ENCODE measurements at places on chromosomes 5 and 9.

DNA sequence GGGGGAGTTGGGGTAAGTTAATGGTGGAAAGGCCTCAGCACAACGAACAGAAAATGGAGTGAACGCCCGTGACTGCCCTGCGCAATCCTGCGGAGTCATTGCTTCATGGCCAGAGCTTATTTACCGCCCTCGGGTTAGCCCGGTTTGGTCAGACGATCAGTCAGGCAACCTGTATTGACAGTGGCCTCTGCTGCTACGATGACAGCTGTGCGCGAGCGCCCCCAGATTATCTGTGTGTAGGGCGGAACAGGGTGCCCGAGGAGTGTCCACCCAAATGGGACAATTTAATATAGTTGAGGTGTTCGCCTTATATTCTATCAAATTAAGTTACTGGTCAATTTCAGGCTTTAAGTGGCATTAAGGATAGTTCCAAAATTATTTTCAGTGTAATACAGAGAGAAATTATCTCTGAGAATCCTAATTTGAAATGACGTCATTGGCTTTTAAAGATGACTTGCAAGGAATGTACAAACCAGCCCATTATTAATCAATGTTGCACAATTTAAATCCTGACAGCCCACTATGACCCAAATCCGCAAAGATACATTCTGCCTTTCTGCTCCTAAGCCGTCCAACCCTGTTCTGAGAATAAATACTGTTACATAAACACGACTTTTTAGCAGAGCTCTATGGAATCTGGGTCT, 879 bp upstream of the UBQLN1 start:
- peak; percentile 58 for DNase-seq

GRCh38 chr5:135988546-135988945, 33.8 kb upstream of the LECT2 start:
- DNase-seq: no peak

- no peak for DNase-seq
Observed at GRCh38 chr9:138053996-138054752, 176.6 kb downstream of the CACNA1B start.

DNA sequence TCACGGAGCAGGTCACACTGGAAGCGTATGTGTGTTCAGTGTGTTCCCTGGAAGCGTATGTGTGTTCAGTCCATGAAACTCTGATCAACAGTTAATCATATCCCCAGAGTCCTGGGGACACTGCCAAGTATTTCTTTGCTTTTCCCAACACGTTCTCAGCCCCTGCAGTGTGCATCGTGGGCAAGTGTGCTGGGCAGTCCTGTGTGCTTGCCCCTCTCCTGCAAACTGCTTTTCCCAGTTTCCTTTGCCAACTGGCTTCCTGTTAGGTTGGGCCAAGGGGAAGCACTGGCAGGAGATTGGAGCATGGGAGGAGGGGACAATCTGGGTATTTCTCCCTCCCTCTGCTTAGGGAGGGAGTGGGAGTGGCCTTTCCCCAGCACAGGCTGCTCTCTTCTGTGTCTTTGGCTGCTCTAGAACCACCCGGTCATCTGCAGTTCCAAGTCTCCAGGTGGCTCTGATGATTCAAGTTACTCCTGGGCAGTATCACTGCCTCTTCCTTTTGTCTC, 36.8 kb upstream of the NEK6 start:
- DNase-seq: no peak

- no peak for DNase-seq
Observed at GRCh38 chr5:119390404-119390803, 34.6 kb downstream of the TNFAIP8 start.

DNA sequence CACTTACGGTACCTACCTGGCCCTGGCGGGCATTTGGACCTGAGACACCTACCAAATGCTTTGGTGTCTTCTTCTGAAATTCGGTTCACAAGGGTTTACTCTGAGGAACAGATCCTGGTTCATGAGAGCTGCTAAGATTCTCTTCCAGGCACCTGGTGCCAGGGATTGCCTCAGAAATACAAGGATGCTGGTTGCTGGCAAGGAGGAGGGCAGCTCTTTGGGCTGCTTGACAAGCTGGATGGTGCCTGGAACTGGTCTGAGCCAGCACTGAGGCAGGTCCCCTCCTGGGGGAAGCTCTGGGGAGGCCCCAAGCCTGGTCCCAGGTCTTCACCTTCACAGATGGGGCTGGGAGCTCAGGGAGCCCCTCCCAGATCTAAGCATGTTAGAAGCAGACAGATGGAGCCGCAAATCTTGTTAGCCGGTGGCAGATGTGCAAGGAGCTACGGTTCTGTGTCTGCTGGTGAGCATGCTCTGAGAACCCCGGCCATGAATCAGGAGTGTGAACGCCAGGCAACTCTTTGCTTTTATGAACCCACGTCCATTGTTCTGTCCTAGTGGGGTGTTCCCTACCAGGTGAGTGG, 16.3 kb downstream of the FABP6 start:
- no peak for DNase-seq

DNA sequence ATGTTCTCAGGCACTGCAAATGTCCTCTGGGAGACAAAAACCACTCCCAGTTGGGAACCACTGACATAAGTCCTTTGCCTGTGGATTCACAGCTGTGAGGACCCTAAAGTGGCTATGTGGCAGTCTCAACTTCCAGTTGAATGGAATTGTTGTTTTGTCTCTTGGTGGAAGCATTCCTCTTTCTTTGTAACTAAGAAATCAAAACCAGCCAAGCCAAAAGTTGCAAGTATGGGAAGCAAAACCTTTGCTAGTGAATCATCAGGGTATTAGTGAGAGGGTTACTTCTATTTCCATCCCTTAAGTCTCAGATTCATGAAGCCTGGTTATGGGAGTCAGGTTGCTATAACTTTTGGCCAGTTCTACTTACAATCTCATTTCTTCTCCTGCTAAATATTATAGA, 49.8 kb upstream of the RPS23 start:
- DNase-seq: no peak

GRCh38 chr5:11164531-11165294, 403.7 kb upstream of the DAP start:
- DNase-seq: no peak

GRCh38 chr5:126464959-126465358, 41.8 kb downstream of the GRAMD2B start:
- no peak for DNase-seq

DNA sequence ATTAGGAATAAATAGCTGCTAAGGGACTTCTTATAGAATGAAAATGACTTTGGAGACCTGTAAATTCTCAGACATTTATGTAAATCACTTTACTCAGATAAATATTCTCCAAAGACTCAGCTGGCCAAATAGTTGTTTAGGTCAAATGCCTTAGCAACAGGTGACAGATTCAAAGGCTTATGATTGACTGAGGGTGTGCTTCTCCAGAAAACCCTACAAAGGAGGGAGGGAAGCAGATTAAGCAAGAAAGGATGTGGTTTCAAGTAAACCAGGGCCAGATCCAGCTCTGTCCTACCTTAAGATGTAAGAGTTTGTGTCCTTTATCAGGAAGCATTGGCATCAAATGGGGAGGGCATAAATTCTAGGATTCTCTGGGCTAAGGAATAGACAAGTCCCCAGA, 433.0 kb downstream of the TLE1 start:
- DNase-seq: no peak

DNA sequence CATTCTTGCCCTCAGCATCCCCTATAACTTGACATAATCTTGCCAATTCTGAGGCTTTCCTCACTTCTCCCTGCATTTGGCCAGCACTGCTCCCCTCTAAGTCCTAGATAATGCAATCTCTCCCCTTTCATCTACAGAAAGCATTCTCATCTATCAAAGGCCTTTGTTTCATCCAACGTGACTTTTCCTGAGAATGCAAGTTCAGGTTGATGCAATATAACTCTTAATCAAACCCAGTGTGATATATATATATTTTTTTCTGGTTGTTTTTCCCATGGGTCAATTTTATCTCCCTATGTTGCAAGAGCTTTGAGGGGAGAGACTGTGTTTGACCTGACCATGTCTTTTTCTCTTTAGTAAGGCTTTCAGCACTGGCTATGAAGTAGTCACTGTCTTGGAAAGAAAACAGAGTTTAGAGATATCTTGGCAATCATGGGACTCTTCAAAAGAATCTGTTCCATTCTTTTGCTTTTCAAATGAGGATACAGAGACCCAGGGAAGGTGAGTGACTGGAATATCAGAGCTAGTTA, 268.6 kb downstream of the TRPM3 start:
- DNase-seq: no peak

- DNase-seq: no peak
Observed at GRCh38 chr5:78594610-78595457, 53.7 kb downstream of the LHFPL2 start.

GRCh38 chr9:124101215-124101968, 89.8 kb downstream of the LHX2 start:
- DNase-seq: no peak

DNA sequence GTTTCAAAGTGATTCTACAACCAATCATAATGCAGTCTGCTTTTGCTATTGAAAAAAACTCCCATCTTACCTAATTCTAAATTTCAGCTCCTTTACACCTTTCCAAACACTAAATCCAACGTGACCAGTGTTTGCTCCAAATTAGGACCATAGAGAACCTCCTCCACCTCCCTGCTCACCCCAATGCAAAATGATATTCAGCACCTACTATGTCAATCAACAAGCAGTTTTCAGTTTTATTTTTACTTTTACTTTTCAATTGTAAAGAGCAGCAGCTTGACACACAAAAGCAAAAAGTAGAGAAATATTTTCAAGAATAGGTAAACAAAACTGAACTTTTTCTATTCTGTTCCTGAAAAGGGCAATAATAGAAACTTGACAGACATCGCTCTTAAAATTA, 3.4 kb downstream of the FAM13B start:
- DNase-seq: no peak

DNA sequence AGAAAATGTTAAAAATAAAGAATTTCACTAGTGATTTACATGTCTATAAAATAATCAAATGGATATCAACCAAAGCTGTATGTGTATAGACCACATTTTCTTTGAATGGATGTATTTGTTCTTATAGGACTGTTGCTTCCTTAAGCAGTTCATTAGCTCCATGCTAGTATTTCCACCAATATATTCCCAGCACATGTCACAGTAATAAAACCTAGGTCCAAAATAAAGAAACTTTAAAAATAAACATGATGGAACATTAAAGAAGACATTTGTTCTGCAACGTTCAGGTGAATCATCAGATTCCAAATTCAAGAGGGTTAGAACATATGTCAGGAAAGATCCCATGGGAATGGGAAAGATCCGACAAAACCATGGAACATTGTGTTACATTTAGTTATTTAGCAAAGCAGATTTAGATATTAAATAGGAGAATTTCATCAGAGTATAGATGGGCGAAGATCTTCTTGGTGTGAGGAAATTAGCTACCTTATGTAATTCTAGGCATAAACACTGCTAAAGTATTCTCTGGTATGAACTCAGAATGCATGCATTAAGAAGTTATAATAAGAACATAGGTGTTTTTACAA, 490.7 kb downstream of the CDH18 start:
- DNase-seq: no peak

DNA sequence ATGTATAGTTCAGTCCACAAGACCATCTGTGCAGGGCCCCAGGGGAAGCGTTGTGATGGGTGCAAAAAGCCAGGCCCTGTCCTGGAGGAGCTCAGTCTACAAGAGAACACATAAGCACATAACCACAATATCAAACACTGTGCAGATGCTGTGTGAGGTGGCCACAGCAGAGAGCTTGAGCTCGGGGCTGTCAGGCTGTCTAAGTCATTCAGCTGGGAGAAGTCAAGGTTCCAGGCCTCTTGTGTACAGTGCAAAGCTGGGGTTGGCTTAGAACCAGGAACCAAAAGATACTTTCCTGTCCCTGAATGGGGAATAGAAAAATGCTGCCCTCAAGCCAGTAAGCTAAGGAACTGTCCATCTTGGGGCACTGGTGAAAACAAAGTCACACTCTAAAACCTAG, 75.0 kb downstream of the PRDM6 start:
- DNase-seq: no peak

GRCh38 chr5:177508837-177509236, 789 bp downstream of the DOK3 start:
- DNase-seq: no peak

- DNase-seq: no peak
Observed at GRCh38 chr5:156004754-156005153, 322.2 kb upstream of the SGCD start.

DNA sequence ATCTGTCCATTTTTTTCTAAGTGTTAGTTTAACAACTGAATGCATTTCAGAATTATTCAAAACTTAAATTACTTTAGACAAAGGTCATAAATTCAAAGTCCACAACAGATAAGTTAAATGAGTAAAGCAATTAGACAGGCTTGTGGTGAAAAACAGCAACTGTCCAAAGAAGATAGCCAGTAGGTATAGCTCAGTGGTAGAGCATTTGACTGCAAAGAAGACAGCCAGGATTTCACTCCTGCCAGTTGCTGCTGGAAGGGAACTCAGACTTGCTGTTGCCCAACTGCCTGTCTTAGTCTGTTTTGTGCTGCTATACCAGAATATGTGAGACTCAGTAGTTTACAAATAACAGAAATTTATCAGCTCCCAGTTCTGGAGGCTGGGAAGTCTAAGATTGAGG, 10.0 kb downstream of the FANCC start:
- DNase-seq: no peak

GRCh38 chr5:1731091-1731639, 68.5 kb downstream of the MRPL36 start:
- no peak for DNase-seq

GRCh38 chr9:114611516-114612271, 603 bp downstream of the TMEM268 start:
- DNase-seq: peak; percentile 29

DNA sequence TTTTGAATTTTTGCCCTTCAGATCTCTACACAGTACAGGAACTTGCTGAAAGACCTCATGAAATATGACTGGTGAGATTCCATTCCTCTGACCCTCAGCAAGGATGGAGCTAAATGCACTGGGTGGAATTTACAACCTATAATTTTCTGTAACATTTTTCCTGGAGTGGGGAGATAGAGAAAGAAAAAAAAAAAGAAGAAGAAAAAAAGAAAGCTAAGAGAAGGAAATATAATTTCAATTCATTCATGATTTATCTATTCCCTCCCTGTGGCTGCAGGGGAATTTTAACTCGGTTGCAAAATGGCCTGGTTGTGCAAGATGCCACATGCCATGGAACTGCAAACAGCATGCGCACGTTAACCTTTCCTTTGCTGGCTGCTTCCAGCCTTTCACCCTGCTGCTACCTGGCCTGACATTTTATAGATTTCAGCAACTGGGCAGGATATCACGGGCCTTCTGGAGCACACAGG, 155.4 kb downstream of the FSTL4 start:
- no peak for DNase-seq

- no peak for DNase-seq
Observed at GRCh38 chr9:137750566-137750965, 127.0 kb upstream of the CACNA1B start.

DNA sequence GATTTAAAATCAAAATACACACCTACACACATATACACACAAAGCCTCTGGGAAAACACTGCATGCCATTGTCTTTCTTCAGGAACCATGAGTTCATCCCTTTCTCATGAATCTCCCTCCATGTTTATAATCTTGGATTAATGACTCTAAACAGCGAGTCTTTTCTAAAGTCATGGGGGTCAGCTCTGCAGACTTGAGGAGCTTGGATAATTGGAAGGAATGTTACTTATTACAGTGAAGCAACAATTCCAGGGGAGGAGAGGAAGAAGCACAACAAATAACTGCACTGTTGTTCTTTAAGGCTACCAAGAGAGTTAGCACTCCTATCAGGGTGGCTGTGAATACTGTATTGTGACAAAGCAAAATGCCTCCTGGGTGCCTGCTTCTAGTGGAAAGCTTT, 444.7 kb downstream of the ANXA1 start:
- no peak for DNase-seq

GRCh38 chr9:112505607-112506006, 19.0 kb downstream of the KIAA1958 start:
- DNase-seq: no peak
